ENCODE measurements at places on chromosomes 4 and X. TPM values are rescaled to one million over a fixed set of nuclear protein-coding genes. Genes with fewer than 3 reads are reported as not detected.

Gene APOO
- 50.0 TPM for total RNA-seq

Gene IBSP
- total RNA-seq: not detected

Gene P2RY4
- total RNA-seq: not detected

Gene KLHL4
- not detected for total RNA-seq

Gene STK32B
- total RNA-seq: not detected

Gene ADGRG4
- not detected for total RNA-seq

Gene MAGEC3
- total RNA-seq: not detected

Gene RAB40A
- total RNA-seq: 0.68 TPM

Gene PPARGC1A
- total RNA-seq: 7.6 TPM

All from Calu3 (cell line).